ENCODE measurements at places on chromosomes 2 and 18.
A peak's percentile ranks its signal among the peaks of the same experiment; 100 is the strongest.

DNA sequence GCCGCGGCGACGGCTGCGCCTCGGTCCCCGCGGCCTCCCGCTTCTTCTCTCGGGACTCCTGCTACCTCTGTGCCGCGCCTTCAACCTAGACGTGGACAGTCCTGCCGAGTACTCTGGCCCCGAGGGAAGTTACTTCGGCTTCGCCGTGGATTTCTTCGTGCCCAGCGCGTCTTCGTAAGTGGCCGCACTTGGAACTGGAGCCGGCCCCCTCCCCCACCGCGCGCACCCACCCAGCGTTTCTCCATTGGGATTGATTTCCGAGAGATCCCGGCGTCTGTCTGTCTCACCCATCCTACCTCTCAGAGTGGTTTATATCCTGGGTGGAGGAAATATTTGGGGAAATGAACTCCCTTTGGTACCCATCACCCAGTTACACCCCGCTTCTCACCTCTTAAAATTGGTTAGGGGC lies 498 bp downstream of the ITGAV start:
- DNase-seq, result no peak

- no peak for DNase-seq
Observed at GRCh38 chr2:142723236-142723635, 154.2 kb upstream of the KYNU start.

DNA sequence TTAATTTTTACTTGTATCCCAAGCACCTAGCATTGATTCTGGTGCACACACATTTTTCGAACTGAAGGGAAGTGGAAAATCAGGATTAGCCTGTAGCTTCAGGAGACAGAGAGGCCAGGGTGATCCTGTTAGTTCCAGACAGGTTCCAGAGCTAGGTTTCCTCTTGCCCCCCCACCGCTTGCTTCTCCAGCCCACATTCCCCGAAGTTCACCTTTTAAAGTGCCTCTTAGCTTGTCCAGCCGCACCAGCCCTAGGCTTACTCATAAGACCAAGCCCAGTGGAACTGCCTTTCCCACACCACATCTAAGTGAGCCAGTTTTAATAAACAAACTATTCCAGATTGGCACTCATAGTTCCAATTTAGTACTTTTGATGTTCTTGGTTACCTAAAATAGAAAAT lies 898.6 kb upstream of the KLHL29 start:
- no peak for DNase-seq

DNA sequence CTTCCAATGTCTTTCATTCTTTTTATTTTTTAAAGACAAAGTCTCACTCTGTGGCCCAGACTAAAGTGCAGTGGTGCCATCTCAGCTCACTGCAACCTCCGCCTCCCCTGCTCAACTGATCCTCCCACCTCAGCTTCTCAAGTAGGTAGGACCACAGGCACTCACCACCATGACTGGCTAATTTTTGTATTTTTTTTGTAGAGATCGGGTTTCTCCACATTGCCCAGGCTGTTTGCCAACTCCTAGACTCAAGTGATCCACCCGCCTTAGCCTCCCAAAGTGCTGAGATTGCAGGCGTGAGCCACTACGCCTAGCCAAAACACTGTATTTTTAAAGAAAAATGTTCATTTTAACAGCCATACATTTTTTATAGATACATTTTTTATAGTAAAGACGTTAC lies 12.7 kb downstream of the GCKR start:
- DNase-seq, result peak; percentile 24

GRCh38 chr2:239824046-239824694 lies 201.0 kb downstream of the NDUFA10 start:
- DNase-seq, result peak; percentile 32

GRCh38 chr2:99867770-99868169 lies 274.6 kb downstream of the AFF3 start:
- DNase-seq, result no peak

DNA sequence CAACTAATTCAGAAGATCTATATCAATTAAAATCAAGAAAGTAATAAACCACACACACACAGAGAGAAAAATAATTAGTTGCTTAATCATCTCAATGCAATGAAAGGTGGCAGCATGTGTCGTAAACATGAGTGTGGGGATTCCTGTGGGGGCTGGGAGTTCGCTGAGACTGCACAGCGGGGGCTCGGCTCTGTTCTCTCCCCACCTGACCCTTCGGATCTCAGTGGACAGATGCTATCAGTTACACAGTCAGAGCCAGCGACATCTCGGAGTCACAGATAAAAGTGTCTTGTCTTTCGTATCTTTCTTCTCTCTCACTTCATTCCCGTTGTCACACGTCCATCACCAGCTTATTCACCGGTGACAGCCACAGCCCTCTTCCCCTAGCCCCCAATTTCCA lies 37.1 kb downstream of the COLEC12 start:
- DNase-seq, result no peak

DNA sequence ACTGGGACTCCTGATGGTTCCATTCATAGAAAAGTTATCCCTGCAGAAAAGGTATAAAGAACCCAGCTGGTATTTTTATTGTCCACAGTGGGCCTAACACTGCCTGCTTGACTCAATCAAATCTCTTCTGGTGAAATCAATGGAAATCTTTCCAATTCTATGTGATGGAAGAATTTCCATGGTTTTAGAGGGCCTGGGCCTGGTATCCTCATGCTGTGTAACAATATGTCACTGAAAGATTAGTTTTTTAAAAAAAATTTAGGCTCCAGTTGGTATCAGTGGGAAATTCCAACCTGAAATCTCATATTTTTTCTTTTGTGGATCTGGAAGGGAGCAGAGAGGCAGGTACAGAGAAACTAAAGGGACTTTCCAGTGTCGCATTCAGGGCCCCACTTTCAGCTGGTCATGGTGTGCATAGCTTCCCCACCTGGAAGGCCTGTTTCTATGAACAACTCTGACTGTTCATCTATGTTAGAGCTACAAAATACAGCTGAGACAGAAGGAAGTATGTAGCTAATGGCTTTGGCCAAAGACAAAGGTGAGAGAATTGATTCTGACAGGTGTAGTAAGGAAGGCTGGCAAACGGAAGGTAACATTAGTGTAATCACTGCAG lies 20.9 kb downstream of the NEB start:
- DNase-seq, result no peak

GRCh38 chr2:88692187-88692586 lies 714 bp downstream of the RPIA start:
- peak; percentile 72 for DNase-seq

DNA sequence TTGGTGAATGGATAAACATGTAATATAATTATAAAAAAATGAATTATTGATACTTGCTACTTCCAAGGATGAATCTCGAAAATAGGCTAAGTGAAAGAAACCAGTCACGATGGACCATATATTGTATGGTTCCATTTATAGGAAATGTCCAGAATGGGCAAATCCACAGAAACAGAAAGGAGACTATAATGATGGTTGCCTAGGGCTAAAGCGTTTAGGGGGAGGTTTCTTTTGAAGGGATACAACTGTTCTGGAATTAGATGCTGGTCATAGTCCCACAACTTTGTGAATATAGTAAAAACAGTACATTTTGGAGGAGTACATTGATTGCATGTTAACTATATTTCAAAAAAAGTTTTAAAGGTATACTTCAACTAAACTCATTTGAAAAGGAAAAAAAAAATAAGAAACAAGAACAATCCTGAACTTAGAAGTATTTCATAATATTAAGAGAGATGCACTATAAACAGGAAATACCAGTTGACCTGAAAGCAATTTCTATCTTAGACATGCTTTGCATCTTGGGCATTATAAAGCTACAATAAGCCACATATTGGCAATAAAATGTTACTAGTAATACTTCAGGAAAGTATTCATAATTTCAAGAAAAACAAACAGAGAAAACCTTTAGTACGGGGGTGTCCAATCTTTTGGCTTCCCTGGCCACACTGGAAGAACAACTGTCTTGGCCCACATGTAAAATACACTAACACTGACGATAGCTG lies 130.0 kb downstream of the C2orf74 start:
- no peak for DNase-seq

DNA sequence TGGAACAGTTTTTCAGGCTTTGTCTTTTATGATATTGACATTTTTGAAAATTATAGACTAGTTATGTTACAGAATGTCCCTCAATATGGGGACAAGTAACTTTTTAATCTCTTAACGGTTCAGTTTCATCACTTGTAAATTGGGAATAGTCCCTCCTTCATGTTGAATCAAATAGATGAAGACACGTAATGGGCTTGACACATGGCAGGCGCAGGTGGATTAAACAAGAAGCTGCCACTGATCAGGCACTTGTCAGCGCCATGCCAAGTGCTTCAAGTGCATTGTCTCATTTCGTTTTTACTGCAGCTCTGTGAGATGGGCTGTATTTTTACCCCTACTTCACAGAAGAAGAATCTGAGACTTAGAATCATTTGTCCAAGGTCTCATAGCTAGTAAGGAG lies 9.5 kb upstream of the SMAD4 start:
- no peak for DNase-seq

DNA sequence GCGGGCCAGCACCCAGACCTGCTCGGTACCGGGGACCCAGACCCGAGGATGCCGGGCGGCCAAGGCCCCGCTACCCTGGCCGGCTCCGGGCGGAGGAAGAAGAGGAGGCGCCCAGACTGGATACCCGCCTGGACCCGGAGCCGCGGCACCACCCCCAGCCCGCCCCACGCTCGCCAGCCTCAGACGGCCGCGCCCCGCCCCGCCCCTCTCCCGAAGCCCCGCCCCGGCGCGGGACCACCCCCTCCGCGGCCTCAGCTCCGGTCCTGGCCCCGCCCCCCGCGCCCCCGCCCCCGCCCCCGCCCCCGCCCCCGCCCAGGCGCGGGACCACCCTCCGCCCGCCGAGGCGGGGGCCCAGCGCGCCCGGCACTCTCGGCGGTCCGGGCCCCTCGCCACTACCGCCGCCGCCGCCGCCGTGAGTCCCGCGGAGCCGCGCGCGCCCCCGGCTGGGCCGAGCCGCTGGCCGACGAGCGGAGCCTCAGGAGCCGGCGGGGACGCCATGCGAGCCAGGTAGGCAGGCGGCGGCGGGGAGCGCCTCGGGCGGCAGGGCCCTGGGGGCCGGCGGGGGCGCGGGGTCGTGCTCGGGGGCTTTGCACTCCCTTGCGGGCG lies at the start of gene SH3BP4:
TSS of gene SH3BP4 (plus strand) at position 354 of the 606 bp plus-strand sequence. CDS start 82,986 bp downstream, outside the sequence.
- peak; percentile 34 for DNase-seq

DNA sequence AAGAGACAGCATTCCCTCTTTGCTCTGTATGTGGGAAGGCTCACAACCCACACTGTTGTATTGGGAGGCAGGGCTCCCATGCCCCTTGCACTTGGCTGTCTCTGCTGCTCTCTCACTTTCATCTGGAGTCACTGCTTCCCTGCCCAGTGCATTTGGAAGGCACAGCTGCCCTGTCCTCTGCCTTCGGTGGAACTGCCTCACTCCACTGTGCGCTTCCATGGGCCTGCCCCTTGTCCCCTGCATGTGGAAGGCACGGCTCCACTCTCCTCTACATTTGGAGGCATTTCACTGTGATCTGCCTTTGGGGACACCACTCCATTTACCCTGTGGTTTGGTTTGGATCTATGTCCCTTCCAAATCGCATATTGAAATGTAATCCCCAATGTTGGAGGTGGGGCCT lies 9.1 kb upstream of the PROM2 start:
- DNase-seq, result no peak

GRCh38 chr2:70795164-70795995 lies 4.9 kb upstream of the FIGLA start:
- no peak for DNase-seq

GRCh38 chr2:136323935-136324334 lies 206.0 kb upstream of the CXCR4 start:
- no peak for DNase-seq

DNA sequence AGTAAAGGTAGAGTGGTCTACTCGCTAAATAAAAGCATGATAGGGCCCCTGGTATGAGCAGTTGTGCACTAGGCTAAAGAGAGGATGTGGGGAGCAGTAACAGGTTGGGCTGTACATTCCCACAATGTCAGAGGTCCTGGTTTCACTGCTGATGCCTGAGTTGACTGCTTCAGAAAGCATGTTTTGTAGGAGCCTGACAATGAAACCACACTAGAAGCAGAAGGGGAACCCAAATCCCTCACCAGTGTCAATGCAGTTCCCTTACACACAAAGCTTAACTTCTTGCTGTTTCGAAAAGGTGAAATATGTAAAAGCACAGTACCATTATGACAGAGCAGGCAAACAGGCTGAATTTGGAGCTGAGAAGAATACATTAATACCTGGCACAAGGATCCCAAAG lies 291.7 kb upstream of the KYNU start:
- no peak for DNase-seq

DNA sequence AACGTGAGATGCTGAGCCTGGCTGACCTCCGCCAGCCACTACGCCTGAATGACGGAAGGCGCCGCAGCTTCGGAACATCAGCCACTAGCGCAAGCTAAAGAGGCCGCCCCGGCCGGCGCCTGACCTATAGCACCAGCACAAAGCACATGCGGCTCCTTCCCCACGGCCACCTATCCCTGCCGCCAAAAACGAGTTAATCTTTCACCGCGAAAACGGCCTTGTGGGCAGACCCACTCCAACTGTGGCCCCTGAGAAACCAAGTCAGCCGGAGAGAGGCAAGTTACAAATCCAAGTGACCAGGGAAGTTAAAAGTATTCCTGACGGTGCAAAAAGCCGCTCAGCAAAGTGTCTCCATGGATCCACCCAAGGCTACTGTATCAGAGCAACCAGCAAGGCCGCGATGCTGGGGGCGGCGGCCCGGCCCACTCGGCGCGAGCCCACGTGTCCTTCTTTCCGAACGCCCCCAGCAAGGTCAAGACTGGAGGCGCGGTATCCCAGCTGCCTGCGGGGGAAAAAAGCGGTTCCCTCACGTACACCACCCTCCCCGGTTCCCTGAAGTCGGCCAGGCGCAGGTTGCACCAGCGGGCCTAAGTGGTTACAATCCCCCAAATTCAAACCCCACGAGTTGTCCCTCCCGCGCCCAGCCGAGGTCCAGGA lies 575 bp downstream of the HSPD1 start:
- peak; percentile 79 for DNase-seq

DNA sequence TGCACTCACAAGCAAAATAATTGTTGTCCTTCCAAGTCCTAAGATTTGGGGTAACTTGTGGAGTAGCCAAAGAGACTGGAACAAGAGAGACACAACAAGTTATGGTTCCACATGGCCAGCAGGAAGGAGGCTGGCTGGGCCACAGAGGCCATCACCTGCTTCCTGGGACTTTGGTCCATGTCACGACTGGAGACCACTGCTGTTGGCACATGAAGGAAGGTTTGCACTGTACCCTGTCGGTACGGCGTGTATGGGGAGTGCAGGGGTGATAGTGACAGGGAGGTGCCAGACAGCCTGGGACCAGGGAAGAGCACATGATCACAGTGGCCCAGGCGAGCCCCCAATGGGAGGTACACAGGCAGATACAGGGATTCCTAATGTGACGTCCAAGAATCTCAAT lies 15.5 kb downstream of the SLC66A2 start:
- no peak for DNase-seq

Measured in erythroblast (primary cell).